ENCODE measurements at places on chromosomes 5 and 9.

- DNase-seq = no peak
Measured at GRCh38 chr5:35821513-35821912, 35.2 kb upstream of the IL7R start.

DNA sequence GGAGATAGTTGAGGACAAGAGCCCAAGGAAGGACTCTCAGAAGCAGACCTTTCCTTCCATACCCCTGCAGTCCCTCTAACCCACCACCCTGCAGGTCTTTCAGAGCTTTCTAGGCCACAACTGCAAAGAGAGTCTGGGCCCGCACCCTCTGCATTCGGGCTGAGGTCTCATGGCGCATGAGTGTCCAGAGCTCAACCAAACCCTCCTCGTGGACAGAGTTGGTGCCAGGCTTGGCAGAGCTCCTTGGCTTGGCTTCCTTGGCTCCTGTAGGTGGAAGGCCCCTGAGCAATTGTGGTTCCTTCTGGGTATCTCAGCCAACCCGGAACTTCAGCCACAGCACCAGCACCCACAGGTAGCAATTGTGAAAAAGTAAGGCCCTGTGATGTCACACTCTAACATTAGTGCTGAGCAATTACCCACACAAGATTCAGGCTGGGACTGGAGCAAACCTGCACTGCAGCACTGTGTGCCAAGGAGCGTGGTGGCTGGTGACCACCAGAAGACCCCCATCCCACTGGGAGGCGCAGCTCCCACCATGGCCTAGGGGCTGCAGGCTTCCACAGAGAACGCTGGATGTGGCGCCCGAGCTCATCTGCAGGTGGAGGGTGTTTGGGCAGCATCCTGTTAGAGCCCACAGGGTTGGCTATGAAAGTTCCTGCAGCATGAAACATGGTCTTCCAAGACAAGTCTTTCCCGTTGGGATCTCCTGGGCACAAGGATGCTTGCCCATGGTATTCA is 38.8 kb downstream of the FOXI1 start:
- DNase-seq = no peak

DNA sequence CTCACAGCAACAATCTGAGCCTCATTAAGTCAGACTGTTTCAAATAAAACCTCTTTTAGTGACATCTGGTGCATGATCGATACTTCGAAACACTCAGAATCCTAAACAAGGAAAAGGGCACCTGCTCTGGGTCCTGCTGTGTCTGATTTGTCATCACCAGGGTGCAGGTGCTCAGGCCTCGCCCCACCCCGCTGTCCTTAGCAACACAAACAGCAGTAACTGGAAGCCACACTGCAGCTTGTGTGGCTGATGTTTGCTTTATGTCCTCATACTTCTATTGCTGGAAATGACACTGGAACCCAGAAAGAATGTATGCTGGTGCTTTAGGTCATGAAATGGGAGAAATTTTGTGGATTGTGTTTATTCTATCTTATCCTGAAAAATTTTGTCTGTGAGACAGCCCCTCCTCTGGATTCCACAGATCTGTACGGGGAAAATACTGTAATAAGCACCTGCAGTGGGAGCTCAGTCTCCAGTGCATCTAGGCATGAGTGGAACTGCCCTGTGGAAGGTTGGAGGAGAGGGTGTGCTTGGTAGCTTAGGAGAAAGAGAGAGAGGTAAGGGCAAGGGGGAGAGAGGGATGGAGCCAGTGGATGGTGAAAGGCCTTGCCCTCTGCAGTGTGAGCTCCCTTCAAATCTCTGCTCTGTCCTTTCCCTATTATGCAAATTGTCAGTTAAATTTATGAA is 284.2 kb downstream of the SMARCA2 start:
- DNase-seq = no peak

DNA sequence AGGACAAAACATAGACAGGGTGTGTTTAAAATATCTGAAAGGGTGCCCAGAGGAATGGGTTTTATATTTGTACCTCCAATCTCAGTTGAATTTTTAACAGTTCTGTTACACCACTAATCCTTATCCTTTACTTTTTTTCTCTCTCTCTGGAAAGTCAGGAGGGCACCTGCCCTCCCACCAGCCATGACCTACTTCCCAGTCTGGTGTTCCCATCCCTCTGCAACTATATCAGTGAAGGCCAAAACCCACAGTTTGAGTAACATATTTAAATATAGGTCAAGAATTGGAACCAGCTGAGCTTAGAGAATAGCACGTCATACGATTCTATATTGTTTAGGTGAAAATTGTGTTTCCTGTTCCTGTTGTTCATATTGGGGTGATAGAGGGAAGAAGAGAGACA is 229.8 kb downstream of the NTRK2 start:
- DNase-seq = no peak

GRCh38 chr9:9913276-9913832 is 699.4 kb downstream of the PTPRD start:
- DNase-seq = no peak

DNA sequence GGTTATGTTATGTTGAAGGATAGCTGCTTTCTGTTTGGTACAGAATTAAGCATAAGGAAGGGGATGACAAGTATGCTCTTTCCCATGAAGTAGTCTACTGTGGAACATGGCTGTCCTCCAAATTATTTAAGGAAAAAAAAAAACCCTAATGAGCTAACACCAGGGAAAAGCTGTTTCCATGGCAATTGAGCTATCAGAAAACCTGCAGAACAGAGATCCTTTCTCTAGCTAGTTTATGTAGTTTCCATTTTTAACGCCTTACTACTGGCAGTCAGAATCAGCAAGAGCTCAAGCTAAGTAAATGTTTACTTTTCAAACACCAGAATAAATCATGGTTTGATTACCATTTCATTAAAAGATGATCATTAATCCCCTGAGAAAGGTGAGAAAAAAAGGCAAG is 287.4 kb upstream of the TARS1 start:
- DNase-seq = no peak

DNA sequence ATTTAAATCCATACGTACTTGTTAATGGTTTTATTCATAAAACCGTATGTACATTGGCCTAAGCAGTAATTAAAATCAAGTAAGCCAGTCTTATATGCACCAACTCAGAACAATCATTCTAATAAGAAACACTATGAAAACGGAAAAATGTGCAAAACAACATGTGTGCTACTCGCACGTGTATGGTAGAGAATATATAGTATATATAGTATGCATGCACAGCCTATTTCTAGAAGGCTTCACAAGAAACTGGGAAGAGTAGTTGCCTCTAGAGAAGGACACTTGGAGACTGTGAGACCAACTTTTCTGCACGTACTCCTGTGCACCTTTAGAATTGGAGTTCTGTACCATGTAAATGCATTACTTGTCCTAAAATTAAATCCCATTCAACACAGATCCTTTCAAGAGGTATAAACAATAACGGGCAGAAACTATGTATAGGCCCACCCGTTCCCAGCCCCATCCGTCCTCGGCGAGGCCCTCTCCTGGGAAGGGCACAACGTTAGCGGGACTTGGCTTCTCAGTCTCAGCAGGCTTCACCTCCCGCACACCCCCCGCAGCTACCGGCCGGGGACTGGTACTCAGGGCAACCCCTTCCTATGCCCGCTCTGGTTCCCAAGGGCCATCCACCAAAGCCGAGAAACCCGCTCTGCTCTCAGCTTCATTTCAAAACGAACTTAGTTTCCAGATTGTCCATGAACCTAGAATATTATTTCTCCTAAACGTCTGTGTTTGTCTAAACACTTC is 2.0 kb downstream of the CDC14B start:
- no peak for DNase-seq

GRCh38 chr9:115198001-115198400 is 80.0 kb upstream of the TNC start:
- DNase-seq = no peak

DNA sequence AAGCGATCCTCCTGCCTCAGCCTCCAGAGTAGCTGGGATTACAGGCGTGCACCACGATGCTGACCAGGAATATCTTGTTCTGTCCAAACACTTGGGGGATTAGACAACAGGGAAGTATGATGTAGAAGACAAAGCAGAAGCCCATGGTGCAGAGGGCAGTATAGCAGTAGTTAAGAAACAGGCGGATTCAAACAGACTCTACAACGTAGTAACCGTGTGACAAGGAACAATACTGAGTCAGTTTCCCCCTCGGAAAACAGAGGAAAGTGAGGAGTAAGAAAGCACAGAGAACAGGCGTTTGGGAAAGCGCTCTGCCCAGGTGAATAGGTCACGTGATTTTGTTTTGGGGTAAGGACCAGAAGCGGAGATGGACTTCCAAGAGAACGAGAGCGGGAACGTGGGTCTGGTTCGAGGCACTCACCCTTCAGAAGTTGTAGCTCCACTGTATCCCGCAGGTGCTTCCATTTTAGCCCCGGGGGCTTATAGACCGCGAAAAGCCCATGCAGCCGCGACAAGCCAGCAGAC is 306 bp downstream of the TRUB2 start:
- DNase-seq = no peak
